ENCODE measurements at places on chromosomes 6 and 20. TPM values are rescaled to one million over a fixed set of nuclear protein-coding genes. Genes with fewer than 3 reads are reported as not detected.

LTA gene
- total RNA-seq = 70.0 TPM

CALHM5 gene
- not detected for total RNA-seq

DNA sequence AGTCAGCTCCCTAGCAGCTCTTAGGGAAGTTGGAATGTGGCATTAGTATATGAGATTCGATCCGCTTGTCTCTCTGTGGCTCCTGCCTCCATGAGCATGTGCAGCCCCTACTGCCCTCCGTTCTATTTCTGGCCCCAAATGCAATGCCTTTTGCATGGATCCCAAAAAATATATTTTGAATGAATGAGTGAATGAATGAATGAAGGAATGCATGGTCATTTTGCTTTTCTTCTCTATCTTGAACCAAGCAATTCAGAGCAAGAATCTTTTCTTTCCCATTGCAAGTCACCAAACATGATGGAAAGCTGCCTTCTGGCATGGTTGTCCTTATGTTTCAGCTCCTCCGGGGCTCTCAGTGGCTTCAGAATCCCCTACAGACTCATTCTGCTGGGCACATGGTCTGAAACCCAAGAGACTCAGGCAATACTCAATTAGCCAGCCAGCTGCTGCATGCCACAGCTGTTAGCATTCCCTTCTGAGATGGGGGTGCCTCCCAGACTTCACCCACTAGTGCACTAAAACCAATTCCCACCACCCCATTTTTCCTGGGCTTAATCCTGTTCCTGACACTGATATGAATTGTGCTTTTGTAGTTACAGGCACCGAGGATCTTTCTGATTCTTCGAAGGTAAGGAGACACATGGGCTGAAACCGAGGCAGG lies 2.6 kb upstream of the IYD start:
- H3K36me3 ChIP-seq = no peaks in the 10 kb centered on the region
- DNase-seq = no peak
- H3K4me3 ChIP-seq = no peak overlapping the region
- peaks cover 6% of the 10 kb centered on the region for H3K27me3 ChIP-seq

DNA sequence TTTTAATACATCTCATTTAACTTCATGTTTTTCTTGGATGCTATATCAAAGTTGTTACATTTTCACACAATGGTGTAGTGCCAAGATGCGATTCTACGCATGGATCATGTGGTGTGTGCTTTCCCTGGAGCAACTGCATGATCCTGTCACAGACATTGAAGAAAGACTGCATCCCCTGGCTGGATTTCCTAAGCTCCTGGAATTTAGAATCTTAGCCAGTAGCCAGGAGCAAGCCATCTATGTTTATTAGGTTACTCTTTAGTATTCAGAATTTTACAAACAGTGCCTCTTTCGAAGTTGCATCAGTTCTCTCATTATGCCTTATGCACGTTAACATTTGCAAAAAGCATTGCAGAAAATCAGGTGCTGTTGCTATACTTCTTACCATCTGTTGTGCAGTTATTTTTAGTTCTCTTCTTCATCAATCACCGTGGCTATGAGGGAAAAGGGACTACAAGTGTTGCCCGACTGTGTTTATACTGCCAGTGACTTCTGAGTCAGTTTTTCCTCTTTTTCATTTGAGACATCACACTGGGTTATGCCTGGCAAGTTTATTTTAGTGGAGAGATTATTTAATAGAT lies 584.2 kb downstream of the BCKDHB start:
- H3K4me3 ChIP-seq = no peak overlapping the region
- H3K27ac ChIP-seq = no peak overlapping the region
- no peak for DNase-seq

GRCh38 chr6:21265034-21265729 lies 328.4 kb upstream of the SOX4 start:
- no peak overlapping the region for H3K4me3 ChIP-seq
- peak overlapping the region; percentile 38 for H3K27ac ChIP-seq
- DNase-seq = peak; percentile 50

GRCh38 chr6:7121700-7122241 lies 14.0 kb downstream of the RREB1 start:
- H3K4me1 ChIP-seq = peaks cover 32% of the 10 kb centered on the region
- no peak overlapping the region for H3K4me3 ChIP-seq
- no peaks in the 10 kb centered on the region for H3K27me3 ChIP-seq
- H3K27ac ChIP-seq = no peak overlapping the region
- no peak for DNase-seq

DNA sequence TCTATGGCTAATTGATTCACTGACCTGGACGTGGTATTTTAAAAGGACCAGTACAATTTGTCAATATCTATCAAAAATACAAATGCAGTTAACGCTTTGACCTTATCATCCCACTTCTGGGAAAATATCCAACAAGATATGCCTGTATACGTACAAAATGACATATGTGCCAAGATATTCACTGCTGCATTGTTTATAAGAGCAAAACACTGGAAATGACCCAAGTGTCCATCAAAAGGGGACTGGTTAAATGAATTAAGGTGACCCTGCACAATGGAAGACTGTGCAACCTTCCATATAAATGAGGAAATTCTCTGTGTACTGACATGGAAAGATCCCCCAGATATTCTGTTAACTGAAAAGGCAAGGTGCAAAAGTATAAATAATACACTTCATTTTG lies 13.9 kb downstream of the TRAM2 start:
- peaks cover 13% of the 10 kb centered on the region for H3K4me1 ChIP-seq
- no peak overlapping the region for H3K4me3 ChIP-seq
- H3K27me3 ChIP-seq = no peaks in the 10 kb centered on the region
- DNase-seq = no peak
- no peak overlapping the region for H3K27ac ChIP-seq

GRCh38 chr20:61556111-61556510 lies 304.1 kb downstream of the CDH4 start:
- no peaks in the 10 kb centered on the region for H3K4me1 ChIP-seq
- H3K36me3 ChIP-seq = no peaks in the 10 kb centered on the region
- H3K27ac ChIP-seq = no peak overlapping the region
- no peak for DNase-seq

DNA sequence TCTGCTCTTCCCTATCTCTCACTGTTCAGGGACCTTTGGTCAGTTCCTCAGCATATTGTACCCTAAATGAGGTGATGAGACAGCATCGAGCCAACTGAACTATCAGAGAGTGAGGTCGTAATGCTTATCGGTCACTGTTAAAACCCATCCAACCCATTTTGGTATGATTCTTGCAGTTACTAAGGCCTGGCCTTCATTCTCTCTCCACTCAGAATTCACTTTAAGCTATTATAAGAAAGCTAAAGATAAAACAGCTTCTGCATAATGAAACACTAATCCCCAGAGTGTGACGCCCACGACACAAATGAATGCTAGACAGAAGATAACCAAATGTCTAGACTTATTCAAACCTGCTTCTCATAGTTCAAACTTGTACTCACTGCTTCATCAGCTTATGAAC lies 175.8 kb downstream of the GMPR start:
- H3K4me3 ChIP-seq = peak overlapping the region; percentile 78
- H3K36me3 ChIP-seq = peaks cover 7% of the 10 kb centered on the region
- H3K4me1 ChIP-seq = peaks cover 50% of the 10 kb centered on the region
- H3K27ac ChIP-seq = peak overlapping the region; percentile 89
- no peaks in the 10 kb centered on the region for H3K27me3 ChIP-seq

DNA sequence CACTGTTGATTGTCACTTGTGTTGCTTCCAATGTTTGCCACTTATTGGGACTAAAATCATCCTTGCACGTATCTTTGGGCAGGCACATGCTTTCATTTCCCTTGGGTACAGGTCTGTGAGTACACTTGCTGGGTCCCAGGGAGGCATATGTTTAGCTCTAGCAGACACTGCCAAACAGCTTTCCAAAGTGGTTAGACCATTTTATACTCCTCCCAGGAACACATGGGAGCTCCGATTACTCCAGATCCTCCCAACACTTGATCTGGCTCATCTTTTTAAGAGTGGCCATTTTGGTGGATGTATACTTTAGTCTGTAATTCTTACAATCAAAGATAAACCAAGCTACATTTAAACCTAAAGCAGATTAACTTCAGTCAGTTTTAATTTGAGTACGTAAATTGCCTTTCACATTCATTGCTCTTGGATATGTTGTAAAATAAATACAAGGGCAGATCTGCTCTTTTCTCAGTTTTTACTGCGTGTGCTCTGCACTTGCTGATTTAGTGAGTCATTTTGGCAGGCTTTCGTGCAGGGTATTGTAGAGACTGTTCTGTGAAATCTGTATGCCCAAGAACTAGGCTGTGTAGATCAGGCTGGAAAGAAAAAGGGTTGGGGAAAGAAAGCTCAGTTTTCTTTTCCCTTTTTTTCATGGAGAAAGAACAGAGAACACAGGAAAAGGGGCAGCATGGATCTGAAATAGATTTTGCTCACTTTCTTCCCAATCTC lies 19.5 kb downstream of the SLC22A1 start:
- no peak overlapping the region for H3K4me3 ChIP-seq
- no peaks in the 10 kb centered on the region for H3K27me3 ChIP-seq

RPS21 gene
- total RNA-seq = 1,703 TPM

GRCh38 chr20:57108742-57109570 lies 157.5 kb downstream of the BMP7 start:
- H3K4me3 ChIP-seq = no peak overlapping the region
- no peaks in the 10 kb centered on the region for H3K36me3 ChIP-seq
- no peaks in the 10 kb centered on the region for H3K4me1 ChIP-seq

GRCh38 chr6:82073484-82073883 lies 174.1 kb downstream of the IBTK start:
- no peak for DNase-seq
- no peaks in the 10 kb centered on the region for H3K27me3 ChIP-seq
- H3K4me3 ChIP-seq = no peak overlapping the region
- no peaks in the 10 kb centered on the region for H3K4me1 ChIP-seq

GRCh38 chr6:64085126-64085525 lies 449.5 kb downstream of the PHF3 start:
- H3K4me3 ChIP-seq = no peak overlapping the region
- no peaks in the 10 kb centered on the region for H3K27me3 ChIP-seq
- no peak for DNase-seq
- H3K27ac ChIP-seq = no peak overlapping the region

DNA sequence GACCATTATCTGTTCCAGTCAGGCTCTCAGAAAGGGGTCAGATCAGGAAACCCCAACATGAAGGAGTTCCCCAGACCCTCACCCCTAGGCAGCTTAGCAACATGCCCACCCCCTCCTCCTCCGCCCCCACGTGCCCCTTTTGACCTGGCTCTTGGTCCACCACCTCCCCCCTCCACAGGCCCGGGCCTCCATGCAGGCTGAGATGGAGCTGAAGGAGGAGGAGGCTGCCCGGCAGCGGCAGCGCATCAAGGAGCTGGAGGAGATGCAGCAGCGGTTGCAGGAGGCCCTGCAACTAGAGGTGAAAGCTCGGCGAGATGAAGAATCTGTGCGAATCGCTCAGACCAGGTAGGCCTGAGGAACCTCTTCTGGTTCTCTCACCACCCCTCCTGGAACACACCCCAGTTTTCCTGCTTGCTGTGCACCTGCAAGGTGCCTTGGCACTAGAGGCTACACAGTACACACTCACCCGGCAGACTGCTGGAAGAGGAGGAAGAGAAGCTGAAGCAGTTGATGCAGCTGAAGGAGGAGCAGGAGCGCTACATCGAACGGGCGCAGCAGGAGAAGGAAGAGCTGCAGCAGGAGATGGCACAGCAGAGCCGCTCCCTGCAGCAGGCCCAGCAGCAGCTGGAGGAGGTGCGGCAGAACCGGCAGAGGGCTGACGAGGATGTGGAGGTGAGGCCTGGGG lies 21.9 kb downstream of the DEF6 start:
- no peak for DNase-seq

DNA sequence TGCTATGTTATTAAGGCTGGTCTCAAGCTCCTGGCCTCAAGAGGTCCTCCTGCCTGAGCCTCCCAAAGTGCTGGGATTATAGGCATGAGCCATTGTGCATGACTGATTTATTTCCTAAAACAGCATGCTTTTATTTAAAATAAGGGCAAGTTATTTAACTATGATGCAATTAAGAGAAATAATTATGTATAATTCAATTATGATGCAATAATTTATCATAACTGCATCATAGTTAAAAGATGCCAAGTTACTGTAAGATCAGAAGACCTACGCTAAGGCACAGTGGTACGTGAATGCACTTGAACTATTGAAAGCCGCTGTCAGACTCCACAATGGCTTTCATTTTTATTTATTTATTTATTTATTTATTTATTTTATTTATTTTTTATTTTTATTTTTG lies 24.3 kb upstream of the EMILIN3 start:
- no peaks in the 10 kb centered on the region for H3K36me3 ChIP-seq
- H3K27ac ChIP-seq = no peak overlapping the region
- DNase-seq = no peak
- peaks cover 4% of the 10 kb centered on the region for H3K27me3 ChIP-seq

MRPS10 gene
- total RNA-seq = 36.5 TPM

DNA sequence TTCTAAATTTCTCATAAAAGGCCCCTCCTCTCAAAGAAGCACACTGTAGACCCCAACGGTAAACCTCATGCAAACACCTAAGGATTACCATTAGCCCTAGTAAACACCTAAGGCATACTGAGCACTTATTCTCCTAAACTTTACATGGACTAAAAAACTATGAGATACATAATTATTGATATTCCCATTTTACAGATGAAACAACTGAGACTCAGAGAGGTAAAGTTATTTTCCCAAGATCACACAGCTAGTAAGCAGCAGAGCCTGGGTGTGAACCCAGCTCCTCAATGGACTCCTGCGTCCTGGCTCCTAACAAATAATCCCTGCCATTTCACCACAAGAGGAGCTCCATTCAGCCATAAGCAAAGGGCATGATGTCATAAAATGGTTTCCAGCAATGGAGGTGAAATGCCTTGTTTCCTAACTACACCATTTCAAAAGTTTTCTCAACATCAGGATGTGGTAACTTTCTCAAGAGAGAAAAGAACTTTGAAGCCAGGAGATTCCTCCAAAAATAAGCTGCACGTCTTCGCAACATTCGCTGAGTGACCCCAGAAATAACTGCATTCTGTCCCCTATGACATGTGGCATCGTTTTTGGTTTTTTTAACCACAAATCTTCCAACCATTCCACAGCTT lies 4.1 kb downstream of the ATP9A start:
- H3K4me3 ChIP-seq = no peak overlapping the region
- peaks cover 22% of the 10 kb centered on the region for H3K27me3 ChIP-seq
- peaks cover 6% of the 10 kb centered on the region for H3K4me1 ChIP-seq
- H3K36me3 ChIP-seq = no peaks in the 10 kb centered on the region
- DNase-seq = no peak

STMN3 gene
- 15.9 TPM for total RNA-seq

DNA sequence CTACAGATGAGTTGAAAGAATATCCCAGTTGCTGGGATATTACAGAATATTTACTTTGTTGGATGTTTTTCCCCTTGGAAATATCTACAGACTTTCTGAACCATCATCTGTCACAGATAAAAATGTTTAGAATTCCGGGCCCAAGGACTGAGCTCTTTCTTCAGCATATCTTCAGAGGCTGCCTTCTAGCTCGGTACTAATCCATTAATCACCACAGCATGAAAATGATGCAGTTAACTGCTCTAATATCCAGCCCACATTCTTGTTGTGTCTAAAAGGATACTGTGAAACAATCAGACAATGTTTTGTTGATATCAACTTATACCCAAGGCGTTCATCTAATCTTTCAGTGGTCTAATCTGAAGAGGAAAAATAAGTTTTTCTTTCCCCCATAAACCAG lies 247.4 kb downstream of the TBC1D32 start:
- DNase-seq = no peak
- H3K27ac ChIP-seq = no peak overlapping the region
- no peak overlapping the region for H3K4me3 ChIP-seq
- no peaks in the 10 kb centered on the region for H3K27me3 ChIP-seq
- no peaks in the 10 kb centered on the region for H3K4me1 ChIP-seq
- H3K36me3 ChIP-seq = no peaks in the 10 kb centered on the region

GRCh38 chr20:36614781-36615557 lies 9.4 kb downstream of the RAB5IF start:
- H3K36me3 ChIP-seq = peaks cover 50% of the 10 kb centered on the region
- no peaks in the 10 kb centered on the region for H3K27me3 ChIP-seq
- H3K4me3 ChIP-seq = no peak overlapping the region
- H3K27ac ChIP-seq = peak overlapping the region; percentile 45
- peaks cover 26% of the 10 kb centered on the region for H3K4me1 ChIP-seq

HCK gene
- total RNA-seq = not detected

Data from activated CD8-positive, alpha-beta memory T cell treated with anti-CD3 and anti-CD28 coated beads, Interleukin-2, amount 10 ng/mL, durations not matched to agents 7 days and 5 days (primary cell).